ENCODE measurements at places on chromosomes 6 and 20.

DNA sequence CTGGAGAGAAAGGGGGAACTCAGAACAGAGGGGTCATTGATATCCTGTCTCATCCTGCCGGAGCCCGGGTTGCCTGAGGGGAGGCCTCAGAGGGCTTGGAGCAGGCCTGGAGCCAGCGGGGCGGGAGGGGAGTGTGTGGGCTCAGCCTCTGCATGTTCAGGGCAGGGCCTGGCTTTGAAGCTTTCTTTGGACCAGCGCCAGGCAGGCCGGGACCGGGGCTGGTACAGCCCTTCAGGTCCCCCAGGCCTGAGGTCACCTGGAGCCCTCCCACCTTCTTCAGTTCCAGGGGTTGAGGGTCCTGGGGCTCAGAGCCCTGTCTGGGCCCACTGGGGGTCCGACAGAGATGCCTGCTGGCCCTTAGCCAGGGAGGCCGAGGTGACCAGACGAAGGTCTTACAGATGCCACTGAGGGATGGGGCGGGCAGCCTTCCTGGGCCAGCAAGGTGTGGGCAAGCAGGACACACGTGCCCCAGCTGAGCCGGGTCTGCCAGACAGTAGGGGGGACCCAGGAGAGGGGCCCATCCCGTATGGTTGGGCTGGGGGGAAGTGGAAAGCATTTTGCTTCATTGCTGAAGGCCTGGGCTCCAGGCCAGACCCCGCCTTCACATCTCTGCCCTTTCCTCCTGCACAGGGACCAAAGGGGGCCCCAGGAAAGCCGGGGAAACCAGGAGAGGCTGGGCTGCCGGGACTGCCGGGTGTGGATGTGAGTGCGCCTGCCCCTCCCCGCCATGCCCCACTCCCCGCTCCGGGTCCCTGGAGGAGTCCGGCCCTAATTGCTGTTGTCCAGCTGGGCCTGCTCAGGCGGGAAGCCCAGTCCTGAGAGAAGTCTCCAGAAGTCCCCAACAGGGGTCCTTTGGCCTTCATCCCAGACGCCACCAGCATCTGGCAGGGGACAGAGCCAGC lies 2.0 kb downstream of the COL9A3 start:
- no peak for DNase-seq

GRCh38 chr20:47711046-47711752 lies 74.1 kb downstream of the SULF2 start:
- DNase-seq = no peak

GRCh38 chr20:17762243-17762872 lies 62.6 kb downstream of the BANF2 start:
- no peak for DNase-seq

DNA sequence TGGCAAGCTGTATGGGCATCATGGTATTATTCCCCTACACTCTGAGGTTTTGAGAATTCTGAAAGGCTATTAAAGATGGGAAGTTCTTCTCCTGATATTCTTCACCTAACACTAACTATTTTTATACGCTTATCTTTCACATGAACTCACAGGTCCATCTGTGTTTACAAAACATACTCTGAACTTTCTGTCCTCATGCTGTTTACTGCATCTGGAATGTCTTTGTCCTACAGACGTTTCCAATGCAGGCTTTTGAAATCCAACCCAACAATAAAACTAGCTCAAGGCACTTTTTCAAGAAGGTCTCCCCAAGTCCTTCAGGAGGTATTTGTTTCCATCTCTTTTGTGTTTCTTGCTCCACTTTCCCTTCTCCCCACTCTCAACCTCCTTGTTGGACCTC lies 60.5 kb upstream of the MLIP start:
- no peak for DNase-seq
